ENCODE measurements at places on chromosomes 6 and 20. TPM values are rescaled to one million over a fixed set of nuclear protein-coding genes. Genes with fewer than 3 reads are reported as not detected.

DNA sequence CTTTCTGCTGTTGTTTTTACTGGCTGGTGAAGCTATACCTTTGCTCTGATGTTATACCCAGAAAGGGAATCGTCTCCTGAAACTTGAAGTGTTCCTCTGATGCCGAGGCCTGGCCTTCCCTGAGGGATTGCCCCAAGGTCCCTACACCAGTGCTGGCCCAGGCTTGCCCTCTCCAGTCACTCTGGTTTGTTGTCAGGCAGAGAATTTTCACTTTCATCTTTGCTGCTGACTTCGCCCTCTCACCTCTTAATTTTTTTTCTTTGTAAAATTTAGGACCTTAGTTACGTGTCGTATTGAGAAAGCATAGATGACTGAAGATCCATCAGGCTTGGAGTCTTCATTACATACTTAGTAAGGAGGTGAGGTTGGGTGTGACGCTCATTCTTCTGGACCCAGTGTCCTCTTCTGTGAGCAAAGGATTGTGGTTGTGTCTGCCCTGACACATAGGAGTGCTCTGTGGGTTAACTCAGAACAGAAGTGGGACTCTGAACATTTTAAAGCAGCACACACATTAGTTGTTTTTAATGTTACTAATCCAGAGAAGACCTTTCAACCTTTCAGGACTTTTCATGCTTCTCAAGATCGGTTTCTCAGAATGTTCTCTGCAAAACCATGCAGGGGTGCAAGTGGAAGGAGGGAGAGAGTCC, 45.4 kb downstream of the TULP4 start:
- no peak for DNase-seq

DNA sequence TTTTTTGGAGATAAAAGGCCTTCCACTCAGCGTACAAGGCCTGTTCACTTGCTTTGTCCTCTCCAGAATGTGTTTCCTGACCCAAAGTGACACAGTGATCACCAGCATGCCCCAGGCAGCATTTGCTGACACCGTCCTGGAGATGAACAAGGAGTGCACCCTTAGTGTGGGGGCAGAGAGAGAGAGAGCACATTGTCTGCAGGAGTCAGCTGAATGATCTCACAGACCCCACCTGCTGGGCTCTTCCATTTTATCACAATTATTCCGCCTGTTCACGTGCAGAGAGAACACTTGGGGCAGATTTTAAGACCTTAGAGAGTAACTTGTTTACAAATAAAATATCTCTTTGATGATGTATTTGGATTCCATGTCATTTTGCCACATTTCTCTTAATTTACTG, 22.4 kb upstream of the MAS1L start:
- DNase-seq, result no peak

DNA sequence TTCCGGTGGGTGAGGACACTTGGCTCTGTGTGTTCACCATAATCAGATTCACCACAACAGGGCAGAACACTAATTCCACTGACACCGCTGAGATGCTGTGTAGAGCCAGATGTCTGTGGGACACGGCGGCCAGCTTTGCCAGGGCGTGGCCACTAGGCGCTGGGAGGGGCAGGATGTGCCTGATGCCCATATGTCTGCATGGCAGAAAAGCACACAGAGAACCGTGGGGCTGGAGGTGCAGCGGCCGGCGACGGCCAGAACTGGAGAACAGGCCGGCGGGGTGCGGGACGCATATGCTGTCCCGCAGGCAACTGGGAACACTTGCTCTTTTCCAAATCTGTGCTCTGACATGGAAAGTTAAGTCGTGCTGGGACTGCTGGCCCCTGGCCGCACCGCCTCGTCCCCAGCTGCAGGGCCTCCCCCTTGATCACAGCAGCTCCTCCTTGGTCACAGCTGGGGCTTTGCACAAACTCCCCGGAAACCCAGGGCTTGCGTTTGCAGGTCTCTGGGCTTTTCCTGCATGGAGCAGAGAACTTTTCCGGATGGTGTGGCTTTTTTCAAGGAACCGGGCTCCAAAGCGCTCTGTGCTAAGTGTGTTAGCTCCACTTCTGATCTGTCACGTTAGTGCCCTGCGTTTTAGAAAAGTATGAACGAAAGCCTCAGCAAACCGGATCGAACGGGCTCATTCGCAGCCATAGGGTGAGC, 31.1 kb downstream of the NTSR1 start:
- DNase-seq, result no peak

DNA sequence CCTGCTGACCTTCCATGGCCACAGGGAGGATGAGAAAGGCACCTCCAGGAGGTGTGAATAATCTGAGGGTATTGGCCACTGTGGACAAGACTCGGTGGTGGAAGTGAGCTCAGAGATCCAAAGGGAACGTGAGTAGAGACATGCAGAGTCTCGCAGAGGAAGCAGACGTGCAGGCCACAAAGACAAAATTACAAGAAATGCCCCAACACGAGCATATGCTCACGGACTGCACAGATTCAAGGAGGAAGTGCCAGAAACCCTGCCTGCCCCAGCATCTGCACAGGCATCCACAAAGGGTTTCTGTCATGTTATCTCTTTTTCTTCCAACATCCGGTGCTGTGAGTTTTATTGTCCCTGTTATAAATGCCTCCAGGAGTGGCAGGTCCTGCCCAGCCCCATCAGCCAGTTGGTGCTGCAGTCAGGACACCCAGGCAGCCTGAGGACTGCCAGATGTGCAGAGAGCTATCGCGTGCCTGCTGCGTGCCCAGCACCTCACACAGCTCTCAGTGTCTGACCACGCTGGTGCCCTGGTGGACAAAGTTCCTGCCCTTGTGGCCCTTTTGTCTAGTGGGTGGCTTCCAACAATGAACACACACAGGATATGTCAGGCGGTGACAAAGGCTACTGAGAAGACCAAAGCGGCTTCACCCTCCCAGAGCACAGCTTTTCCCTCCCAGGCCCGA, 34.0 kb upstream of the FANCE start:
- DNase-seq, result no peak

DNA sequence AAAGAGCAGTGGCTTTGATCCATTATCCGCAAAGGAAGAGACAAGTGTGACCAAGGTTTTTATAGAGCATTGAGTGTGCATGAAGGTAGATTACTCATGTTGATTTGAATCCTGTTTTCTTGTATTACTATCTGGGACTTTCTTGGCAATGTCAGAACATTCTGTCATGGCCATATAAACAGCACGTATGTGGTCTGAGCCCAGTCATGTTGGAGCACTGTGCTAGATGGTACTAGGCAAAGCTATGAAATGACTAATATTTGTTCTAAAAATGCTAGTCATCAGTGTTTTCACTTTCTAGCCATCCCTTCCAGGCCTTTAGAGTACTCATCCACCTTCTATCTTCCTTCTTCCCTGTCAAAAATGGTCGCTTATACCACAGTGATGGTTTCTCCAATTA, 278.6 kb upstream of the FLRT3 start:
- DNase-seq, result no peak

DNA sequence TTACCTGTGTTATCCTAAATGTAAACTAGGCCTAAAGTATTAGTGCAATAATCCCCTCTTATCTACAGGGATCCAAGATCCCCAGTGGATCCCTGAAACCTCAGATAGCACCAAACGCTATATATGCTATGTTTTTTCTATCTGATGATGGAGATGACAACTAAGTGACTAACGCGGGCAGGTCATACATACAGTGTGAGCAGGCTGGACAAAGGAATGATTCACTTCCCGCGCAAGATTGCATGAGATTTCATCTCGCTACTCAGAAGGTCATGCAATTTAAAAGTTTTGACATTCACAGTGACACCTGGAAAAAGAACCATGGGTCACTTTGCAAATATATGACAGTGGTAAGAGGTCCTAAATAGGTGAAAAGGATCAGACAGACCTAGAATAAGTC, 875.9 kb downstream of the HACE1 start:
- no peak for DNase-seq

DNA sequence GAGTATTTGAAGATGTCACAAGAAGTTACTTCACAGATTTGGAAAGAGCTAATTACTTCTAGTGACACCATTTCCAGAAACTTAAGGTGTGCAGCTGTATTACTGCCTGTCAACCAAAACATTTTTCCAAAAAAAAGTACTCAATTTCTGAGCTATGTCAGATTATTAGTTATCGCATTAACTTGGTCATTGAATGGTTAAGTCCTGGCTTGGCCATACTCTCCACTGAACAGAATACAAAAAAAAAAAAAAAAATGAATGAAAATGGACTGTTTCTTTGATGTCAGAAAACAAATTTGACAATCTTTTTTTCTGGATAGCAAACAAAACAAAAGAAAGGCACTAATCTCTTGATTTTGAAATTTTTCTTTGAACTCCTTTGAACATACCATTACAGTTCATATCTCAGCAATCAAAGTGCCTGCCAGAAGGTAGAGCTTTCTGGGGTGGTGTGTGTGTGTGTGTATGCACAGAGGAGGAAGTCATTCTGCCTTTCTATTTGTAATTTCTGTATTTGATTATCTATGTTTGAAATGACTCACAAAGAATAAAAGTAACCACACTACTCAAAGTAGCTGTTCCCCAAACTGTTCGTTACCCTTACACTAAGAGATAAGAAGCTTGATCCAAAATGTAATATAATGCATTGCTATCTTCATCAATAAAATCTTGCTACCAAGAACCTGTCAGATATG, 210.8 kb upstream of the FUT9 start:
- no peak for DNase-seq

DNA sequence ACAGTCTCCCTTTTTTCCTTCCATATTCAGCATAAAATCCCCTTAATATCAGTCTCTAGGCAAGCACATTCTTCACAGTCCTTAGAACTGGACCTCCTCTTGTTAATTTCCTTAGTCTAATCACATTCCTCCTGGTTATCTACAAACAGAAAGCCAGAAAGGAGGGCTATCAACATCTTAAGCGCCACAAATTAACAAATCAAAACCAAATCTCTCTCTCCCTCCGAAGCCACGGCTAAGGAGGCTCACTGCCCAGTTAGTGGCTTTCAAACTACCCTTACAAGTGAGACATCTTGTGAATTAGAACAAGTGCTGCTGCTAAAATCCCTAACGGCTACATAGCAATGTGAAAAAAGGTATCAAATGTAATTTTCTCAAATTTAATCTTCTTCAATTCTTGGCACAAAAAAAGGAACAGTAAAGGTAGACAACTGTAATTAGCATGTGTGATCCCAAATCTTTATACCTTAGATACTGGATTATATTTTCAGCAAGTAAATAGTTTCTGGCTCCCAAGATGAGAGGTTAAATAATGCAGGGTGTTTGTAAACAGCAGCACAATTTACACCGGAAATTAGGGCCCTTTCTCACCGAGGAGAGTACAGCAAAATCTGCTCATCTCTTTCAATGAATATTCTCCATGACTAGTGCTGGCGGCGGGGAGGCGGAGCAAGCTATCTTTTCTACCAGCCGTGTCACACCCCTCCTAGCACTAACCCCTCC, 1.4 kb upstream of the TRIM39 start:
- DNase-seq, result no peak

GRCh38 chr20:52191916-52192718, 538 bp upstream of the ZFP64 start:
- DNase-seq, result peak; percentile 20

GRCh38 chr20:17381724-17382123, 149.5 kb downstream of the BFSP1 start:
- DNase-seq, result no peak

- DNase-seq, result no peak
These were observed 264.4 kb downstream of the COL12A1 start for GRCh38 chr6:74941424-74941823.

DNA sequence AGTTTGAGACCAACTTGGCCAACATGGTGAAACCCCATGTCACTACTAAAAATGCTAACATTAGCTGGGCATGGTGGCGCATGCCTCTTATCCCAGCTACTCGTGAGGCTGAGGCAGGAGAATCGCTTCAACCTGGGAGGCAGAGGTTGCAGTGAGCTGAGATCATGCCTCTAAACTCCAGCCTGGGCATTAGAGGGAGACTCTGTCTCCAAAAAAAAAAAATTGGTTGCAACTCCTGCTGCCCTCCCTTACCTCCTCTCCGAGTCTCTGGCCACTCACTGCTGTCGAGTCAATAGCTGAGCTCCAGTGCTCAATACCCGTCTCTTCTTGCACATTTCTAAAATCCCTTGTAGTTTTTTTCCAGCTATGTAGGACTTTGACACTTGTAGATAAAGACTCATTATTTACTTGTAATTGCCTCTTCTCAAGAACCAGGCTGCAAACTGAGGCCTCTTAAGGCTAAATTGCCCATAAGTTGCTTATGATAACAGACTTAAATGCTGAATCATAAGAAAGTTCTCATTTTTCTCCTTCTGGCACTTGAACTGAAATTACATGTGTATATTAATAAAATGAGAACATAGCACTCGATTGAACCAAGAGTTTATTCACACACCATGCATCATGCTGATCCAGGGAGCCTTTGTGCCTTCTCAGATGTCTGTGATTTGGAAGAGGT, 13.8 kb downstream of the HECA start:
- DNase-seq, result no peak

DNA sequence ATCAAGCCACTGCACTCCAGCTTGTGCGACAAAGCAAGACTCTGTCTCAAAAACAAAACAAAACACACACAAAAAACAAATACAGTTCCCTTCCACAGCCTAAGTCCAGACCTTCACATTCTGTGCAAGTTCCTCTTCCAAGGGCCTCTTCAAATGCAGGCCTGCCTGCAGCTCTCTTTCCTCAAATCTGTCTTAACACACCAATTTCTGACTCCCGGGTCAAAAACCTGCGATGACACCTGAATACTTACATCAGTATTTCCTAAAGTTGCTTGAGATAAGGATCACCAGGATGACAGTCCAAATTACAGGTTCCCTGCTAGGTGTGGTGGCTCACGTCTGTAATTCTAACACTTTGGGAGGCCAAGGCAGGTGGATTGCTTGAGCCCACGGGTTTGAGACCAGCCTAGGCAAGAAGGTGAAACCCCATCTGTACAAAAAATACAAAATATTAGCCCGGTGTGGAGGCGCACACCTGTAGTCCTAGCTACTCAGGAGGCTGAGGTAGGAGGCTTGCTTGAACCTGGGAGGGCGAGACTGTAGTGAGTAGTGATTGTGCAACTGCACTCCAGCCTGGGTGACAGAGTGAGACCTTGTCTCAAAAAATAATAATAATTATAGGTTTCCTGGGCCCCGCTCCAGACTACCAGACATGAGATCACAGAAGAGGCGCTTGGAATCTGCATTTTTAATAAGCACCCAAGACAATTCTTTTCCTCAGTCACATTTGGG, 8.8 kb upstream of the PARD6B start:
- DNase-seq, result no peak

- no peak for DNase-seq
These were observed 3.1 kb upstream of the CLDN20 start for GRCh38 chr6:155260686-155261085.

The OXT gene
- polyA plus RNA-seq, result not detected

The HIVEP2 gene
- 8.4 TPM for polyA plus RNA-seq

The PSMF1 gene
- polyA plus RNA-seq, result 155 TPM

The SUPT3H gene
- 29.5 TPM for polyA plus RNA-seq

The OR2W1 gene
- not detected for polyA plus RNA-seq

Measured in right lung (tissue), 10 donors.